Right ventricle myocardium inferior (tissue), 1 donor: ENCODE measurements at places on chromosomes 5 and 9. TPM values are rescaled to one million over a fixed set of nuclear protein-coding genes. Genes with fewer than 3 reads are reported as not detected.

The GFI1B gene
- 0.43 TPM for total RNA-seq

The RNF183 gene
- not detected for total RNA-seq

The HMCN2 gene
- total RNA-seq, result 5.7 TPM

The ARL14EPL gene
- total RNA-seq, result not detected

The ALDOB gene
- total RNA-seq, result 0.43 TPM

The UAP1L1 gene
- total RNA-seq, result 13.6 TPM

The SUSD1 gene
- 8.1 TPM for total RNA-seq

The SIT1 gene
- not detected for total RNA-seq

The GCNT4 gene
- 0.35 TPM for total RNA-seq

The GABRA6 gene
- not detected for total RNA-seq

The CYFIP2 gene
- total RNA-seq, result 29.6 TPM

The NME5 gene
- total RNA-seq, result 3.9 TPM

The BAAT gene
- total RNA-seq, result not detected

The TBC1D9B gene
- 37.1 TPM for total RNA-seq

The ARL15 gene
- 23.7 TPM for total RNA-seq

The GABRB2 gene
- total RNA-seq, result 0.05 TPM

The TMEFF1 gene
- total RNA-seq, result 0.14 TPM

The LCP2 gene
- total RNA-seq, result 6.7 TPM

The BARHL1 gene
- not detected for total RNA-seq

The GKAP1 gene
- total RNA-seq, result 26.4 TPM

The DMRT3 gene
- not detected for total RNA-seq

The IFNA4 gene
- total RNA-seq, result not detected

The PCDHGC4 gene
- total RNA-seq, result 2.4 TPM

The SLC45A2 gene
- total RNA-seq, result not detected

The PCDHGA12 gene
- total RNA-seq, result 6.5 TPM

The HMMR gene
- 0.92 TPM for total RNA-seq

The SHC3 gene
- total RNA-seq, result 1.1 TPM

The COL5A1 gene
- 18.7 TPM for total RNA-seq

The CDX1 gene
- not detected for total RNA-seq

The IRX2 gene
- total RNA-seq, result 7.3 TPM

The SLC25A2 gene
- not detected for total RNA-seq

The SLC36A3 gene
- not detected for total RNA-seq

The FOXD4L5 gene
- not detected for total RNA-seq

The ZNF883 gene
- 4.8 TPM for total RNA-seq

The FOXD4L3 gene
- total RNA-seq, result not detected

The PITX1 gene
- total RNA-seq, result not detected

The ST6GALNAC4 gene
- 21.9 TPM for total RNA-seq

The NR2F1 gene
- 1.3 TPM for total RNA-seq

The CMBL gene
- 46.2 TPM for total RNA-seq

The GARIN3 gene
- not detected for total RNA-seq

The IFNK gene
- not detected for total RNA-seq

The QSOX2 gene
- total RNA-seq, result 8.3 TPM

The CDO1 gene
- 12.2 TPM for total RNA-seq

The FST gene
- total RNA-seq, result 10.6 TPM

The PCDH1 gene
- total RNA-seq, result 21.0 TPM

The CDC20B gene
- not detected for total RNA-seq

The NMUR2 gene
- 0.14 TPM for total RNA-seq

The EQTN gene
- not detected for total RNA-seq

The TDRD7 gene
- total RNA-seq, result 8.7 TPM

The EIF4EBP3 gene
- 11.7 TPM for total RNA-seq

The GPSM1 gene
- total RNA-seq, result 48.6 TPM
